Spinal cord (tissue), 10 donors: ENCODE measurements at places on chromosomes 7 and 10. TPM values are rescaled to one million over a fixed set of nuclear protein-coding genes. Genes with fewer than 3 reads are reported as not detected.

The APBB1IP gene
- 3.7 TPM for total RNA-seq

The GDF2 gene
- not detected for total RNA-seq

The CPEB3 gene
- 9.0 TPM for total RNA-seq

The STOX1 gene
- 14.4 TPM for total RNA-seq

The TSPAN12 gene
- total RNA-seq = 16.8 TPM
